CD8-positive, alpha-beta memory T cell (primary cell): ENCODE measurements at places on chromosomes 2 and 18.

DNA sequence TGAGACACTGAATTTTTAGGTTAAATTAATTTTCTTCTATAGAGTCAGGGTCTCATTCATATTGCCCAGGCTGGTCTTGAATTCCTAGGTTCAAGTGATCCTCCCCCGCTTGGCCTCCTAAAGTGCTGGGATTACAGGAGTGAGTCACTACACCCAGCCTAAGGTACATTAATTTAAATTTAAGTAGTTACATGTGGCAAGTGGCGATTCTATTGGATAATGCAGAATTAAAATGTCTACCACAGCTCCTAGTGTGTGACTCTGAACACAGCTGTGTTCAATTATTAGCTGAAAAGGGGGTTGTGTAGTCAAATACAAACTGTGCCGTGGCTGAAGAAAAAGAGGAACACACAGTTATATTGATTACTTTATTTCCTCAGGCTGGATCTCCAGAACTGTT, 2.2 kb upstream of the CAD start:
- DNase-seq: no peak

- DNase-seq: no peak
These were observed 22.9 kb downstream of the APCDD1 start for GRCh38 chr18:10477121-10477862.

DNA sequence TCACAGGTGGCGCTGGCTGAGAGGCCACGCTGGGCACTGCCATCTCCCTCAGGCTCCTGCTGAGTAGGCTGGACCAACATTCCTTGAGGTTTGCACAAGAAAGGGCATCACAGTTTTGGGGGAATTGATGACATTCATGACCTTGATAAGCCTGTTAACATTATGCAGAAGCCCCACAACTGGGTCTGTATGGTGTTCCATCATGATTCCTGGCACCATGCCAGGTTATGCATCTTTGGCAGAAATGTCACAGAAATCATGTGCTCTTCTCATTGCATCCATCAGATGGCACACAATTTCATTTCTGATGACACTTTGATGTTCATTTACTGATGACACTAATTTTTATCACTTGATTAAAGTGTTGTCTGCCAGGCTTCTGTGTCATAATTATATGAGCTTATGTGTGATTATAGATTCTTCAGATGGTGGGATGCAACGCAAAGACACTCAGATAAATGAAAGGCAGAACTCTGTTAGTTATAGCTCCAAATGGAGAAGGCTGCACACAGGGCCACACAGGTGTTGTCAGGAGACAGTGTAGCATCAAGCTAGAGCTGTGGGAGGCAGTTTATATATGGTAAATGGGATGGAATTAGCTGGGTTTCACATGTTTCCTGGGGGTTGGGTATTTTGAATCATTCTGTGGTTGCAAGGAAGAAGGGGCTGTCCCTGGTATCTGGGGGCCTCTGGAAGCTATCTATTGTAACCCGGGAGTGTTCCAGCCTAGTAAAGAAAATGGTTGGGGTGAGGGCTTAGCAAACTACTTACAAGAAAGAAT, 191.3 kb downstream of the SLC39A10 start:
- DNase-seq: no peak

DNA sequence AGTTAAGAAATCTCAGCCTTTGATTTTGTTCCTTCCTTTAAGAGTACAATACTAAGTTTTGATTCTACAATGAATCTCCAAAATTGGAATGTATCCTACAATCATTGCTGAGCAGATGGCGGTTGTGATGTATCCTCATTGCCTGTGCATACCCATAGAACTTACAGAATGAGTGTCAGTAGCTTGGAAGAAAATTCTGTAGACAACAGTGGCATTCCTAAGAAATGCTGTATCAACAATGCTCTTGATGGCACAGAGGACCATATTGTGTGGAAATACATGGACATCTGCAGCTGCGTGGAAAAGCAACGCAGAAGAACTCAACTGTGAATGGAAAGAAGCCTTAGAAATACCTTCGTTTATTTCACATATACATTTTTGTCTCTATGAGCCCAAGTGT, 30.2 kb downstream of the GAREM1 start:
- no peak for DNase-seq

- DNase-seq: no peak
These were observed 27.0 kb upstream of the PTPN4 start for GRCh38 chr2:119732601-119733164.

DNA sequence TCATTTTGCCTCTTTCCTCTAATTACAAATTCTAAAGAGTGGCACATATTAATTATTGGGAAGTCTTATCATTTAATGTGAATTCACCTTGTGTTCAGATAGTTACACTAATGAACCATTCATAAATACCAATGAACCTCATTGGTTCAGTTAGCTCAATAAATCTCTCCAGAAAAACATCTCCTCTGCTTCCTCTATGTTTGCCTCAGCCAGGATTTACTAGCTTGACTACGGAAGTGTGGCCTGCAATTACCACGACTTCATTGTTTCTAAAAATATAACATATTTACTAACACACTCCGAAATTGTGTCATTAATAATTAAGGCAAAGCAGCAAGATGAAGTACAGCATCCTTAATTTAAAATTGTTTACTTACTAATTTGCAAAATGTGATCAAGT, 103.3 kb downstream of the PLA2R1 start:
- DNase-seq: no peak

- no peak for DNase-seq
These were observed 166.7 kb upstream of the ZNF521 start for GRCh38 chr18:25518716-25519053.

DNA sequence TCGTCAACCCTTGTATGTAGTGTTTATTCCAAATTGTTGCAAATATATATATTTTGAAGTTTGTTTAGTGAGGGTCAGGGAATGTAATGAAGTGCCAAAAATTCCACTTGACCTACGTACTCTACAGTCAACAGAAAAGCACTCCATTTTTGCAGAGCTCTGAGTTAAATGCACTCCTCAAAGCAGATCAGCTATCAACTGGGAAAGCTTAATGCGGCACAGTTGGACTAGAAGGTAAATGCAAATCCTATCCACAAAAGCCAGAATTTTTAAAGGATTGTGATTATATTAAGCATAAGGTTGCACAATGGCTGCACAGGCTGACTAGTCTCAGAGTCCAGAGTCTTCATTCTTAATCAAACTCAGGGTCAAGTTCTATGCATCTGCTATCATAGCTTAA, 577.1 kb downstream of the ARHGAP15 start:
- no peak for DNase-seq
